Fibroblast of pulmonary artery (primary cell): ENCODE measurements at places on chromosomes 5 and 9.

GRCh38 chr5:10913841-10914240 is 152.8 kb upstream of the DAP start:
- DNase-seq, result peak; percentile 26

DNA sequence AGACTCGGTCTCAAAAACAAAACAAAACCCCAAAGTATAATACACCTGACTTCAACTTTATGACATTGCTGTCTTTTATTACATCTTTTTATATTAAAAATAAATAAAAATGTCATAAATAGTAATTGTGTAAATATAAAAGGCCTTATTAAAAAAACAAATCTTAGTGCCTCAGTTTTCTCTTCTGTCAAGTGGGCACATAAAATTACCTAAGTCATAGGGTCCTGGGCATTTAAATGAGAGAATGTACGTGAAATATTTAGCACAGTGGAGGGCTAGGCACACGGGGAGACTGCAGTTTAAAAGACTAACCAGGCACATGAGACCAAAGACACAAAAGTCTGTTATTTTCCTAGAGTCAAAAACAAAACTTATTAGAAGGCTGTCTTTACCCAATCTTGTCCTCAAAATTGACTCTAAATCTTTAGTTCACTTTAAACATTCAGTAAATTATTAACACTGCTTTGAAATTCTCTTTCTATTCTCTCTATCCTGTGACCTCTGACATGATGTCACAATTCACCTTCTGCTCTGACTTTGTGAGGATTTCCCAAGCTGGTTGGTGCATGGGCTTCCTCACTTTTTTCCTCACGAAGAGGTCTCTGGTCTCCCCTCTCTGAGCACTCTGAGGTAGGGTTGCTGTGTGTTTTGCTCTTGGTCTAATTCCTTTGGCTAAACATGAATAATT is 2.5 kb upstream of the RNF14 start:
- DNase-seq, result no peak

DNA sequence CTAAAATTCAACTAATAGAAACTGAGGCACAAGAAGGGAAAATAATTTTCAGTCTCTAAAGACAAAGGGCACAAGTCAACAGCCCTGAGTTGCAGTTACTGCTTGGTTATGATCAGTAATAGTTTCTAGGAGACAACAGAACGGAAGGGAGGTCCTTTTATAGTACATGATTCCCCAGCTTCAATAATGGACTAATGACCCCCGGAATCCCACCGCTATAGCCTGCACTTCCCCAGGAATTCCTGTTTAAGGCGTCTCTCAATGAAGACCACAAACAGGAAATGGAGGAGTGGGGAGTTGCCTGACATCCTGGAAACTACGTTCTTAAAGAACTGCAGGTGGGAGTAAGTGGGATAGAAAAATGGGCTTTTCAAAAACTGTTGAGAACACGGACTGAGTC is 60.6 kb downstream of the DIAPH1 start:
- peak; percentile 74 for DNase-seq

GRCh38 chr9:36337865-36338264 is 62.2 kb downstream of the RNF38 start:
- peak; percentile 54 for DNase-seq

DNA sequence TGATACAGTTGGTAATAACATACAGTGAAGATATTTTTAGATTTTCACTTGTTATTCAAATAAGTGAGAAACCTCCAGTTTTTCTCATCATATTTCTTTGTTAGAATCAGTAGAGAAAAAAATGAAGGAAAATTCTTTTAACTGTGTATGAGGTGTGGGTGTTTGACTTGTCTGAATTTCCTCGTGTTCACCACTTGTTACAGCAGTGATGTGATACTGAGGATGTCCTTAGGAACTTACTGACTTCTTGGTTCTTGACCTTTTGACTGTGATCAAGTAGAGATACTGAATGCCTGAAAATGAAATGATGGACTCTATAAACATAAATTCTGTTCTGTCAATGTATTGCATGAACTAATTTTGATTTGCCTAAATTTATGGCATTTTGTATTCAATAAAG is 10.7 kb downstream of the PBX3 start:
- no peak for DNase-seq

GRCh38 chr5:9151684-9152427 is 394.0 kb downstream of the SEMA5A start:
- no peak for DNase-seq

DNA sequence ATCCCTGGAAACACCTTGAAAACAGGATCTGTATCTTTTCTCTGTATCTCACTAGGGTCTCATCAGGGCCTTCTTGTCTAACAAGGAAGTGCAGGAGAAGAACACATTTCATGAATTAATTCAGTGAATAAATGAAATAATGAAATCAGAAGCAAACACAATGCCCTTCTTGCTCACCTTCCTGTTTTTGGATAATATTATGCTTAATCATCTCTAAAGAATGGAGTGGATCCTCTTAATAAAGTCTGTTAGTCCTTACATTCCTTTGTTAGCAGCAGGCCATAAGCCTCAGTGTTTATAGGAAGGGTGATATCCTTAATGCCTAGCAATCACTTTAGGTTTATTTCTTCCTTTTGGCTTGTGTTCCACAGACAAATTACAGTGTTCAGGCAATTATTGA is 837.1 kb upstream of the SEMA6A start:
- peak; percentile 27 for DNase-seq

- DNase-seq, result peak; percentile 82
Observed at GRCh38 chr5:179142434-179143198, 82.4 kb downstream of the ZNF354C start.

GRCh38 chr5:131288328-131288727 is 24.5 kb downstream of the CDC42SE2 start:
- DNase-seq, result no peak

DNA sequence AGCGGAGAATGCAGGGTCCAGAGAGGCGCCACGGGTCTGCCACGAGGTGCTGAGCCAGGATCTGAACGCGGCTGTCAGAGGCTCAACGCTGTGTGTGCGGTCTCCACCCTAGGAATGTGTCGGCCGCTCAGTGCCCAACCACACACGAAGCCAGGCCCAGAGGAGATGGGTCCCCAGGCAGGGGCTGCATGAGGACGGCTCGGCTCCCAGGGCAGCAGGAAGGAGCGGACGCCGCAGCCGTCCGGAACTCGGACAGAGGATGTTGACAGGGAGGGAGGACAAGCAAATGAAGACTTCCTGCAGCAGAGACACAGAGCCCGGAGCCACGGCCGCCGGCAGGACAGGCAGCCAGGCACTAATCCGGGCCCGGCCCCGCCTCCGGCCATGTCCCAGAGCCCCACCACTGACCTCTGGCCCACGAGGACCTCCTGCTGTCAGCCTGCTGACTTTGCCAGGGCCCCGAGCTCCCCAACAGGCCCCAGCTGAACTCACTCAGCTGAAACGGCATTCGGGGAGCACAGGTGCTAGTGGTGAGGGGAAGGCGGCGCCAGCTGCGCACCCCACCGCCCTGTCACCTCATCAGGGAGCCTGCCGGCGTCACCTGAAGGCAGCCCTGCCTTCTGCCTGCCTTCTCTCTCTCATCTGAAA is 12.7 kb downstream of the VAV2 start:
- peak; percentile 36 for DNase-seq

- no peak for DNase-seq
Observed at GRCh38 chr9:20186231-20186630, 397.4 kb upstream of the SLC24A2 start.

- DNase-seq, result peak; percentile 69
Observed at GRCh38 chr9:133237035-133237731, 28.1 kb upstream of the OBP2B start.

DNA sequence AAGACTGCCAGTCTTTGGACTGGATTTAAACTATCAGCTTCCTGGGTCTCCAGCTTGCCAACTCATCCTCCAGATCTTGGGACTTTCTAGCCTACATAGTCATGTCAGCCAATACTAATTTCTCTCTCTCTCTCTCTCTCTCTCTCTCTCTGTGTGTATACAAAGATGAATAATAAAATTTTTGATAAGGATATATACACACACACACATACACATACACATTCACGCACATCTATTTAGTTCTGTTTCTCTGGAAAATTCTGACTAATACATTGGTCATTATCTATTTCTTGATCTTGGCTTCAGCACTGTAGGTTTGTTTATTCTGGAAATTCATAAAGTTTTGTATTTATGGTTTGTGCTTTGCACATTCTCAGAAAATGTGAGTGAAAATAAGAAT is 1606.2 kb upstream of the NUDT12 start:
- no peak for DNase-seq
